ENCODE measurements at places on chromosomes 3 and 15.

DNA sequence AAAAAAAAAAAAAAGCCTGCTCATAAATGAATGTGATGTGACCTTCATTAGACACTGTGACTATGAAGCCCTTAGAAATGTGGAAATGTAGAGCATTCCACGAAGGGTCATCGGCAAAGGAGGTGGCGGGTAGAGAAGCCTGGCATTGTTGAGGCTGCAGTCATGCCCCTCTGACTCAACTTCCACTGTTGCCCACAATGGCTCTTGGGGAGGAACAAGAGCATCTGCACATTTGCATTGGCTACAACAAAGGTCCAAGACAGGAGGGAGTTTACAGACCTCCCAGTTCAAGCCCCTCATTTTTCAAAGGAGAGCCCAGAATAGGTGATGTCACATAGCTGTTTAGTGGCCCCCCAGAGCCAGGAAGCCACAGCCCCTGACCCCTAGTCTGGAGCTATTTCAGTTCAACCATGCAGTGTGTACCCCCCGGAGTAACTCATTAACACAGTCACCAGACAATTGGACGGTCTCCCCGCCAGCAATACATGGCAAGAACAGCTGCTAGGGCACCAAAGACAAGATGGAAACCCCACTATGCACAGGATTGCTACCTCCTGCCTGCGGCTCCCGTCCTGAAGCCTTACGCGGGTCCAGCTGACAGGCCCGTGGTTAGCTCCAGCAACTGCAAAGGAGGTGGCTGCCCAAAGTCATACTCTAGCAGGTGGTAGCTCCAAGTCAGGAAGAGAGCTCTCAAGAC lies 56.2 kb downstream of the SH3BP5 start:
- DNase-seq = no peak

GRCh38 chr3:38627956-38628355 lies 21.5 kb downstream of the SCN5A start:
- no peak for DNase-seq

DNA sequence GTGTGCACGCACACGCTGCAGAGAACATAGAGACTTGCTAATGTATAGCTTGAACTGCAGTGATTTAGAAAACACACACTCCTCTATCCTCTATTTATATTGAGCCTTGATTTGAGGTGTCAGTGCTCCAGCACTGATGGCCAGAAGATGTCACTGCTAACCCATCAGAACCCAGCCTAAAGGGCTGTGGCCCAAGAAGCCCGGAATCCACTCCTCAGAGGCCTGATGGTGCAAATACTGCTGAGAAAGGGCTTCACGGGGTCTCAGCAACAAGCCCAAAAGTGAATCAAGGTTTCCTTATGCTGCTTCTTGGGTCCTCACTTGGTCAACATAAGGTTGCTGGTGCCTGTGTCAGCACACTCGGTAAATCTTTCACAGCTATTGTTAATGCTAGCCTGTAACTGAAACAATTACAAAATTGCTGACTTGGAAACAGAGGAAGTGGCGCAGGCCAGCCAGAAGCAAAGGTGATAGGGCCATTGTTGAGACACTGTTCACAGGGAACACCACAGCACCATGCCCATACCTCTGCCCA lies 60.3 kb downstream of the HEG1 start:
- DNase-seq = peak; percentile 9

- DNase-seq = no peak
Observed at GRCh38 chr3:140942221-140943104, 827 bp downstream of the SLC25A36 start.

DNA sequence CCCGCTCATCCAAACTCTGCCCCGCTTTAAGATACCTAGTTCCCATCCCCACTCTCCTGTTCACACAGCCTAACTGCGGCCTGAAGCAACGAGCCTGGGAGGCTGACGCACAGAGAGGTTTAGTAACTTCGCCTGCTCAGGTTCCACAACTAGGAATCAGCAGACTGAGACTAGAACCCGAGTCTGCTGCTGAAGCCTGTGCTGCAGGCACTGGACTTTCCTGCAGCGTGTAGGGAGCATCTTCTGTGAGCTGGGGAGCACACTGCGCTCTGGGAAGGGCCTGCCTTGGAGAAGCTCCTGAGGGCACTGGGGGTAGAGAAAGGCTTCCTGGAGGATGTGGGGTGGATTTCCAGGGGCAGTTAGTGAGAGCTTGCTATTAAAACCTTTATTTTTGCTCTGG lies 4.8 kb upstream of the MAP6D1 start:
- DNase-seq = no peak

GRCh38 chr3:133445108-133445507 lies 45.3 kb downstream of the BFSP2 start:
- DNase-seq = no peak

GRCh38 chr15:63605816-63606215 lies 8.6 kb downstream of the FBXL22 start:
- DNase-seq = no peak

GRCh38 chr3:47877719-47878118 lies 74.8 kb downstream of the DHX30 start:
- DNase-seq = no peak

DNA sequence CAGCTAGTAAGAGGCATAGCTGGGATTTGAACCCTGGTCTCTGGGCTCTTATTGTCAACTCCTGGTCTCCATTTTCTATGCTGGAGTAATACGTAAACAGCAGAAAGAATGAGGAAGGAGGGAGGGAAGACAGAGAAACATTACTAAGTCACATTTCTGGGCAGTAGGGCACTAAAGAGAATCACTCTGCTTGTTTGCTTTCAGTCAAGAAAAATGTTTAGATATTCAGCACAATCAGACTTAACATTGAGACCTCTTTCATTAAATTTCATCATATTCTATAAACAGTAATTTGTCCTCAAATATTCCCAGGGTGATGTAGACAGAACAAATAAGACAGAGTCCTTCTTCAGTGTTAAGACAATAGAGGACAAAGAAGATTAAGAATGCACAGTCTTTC lies 67.7 kb upstream of the BNC1 start:
- DNase-seq = no peak

DNA sequence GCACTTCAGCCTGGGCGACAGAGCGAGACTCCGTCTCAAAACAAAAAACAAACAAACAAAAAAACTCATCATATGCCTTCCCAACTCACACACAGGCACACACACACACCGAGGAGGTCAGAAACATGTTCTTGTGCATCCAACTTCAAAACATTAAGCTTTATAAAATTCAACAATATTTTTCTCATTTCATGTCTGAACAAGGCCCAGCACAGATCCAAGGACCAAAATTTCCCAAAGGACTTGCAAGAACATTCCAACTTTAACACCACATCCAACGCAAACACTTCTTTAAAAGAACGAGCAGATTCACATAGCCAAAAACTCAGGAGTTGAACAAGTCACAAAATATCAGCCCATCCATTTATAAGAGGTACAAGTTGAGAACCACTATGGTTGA lies 148.4 kb downstream of the MAGI1 start:
- DNase-seq = no peak

DNA sequence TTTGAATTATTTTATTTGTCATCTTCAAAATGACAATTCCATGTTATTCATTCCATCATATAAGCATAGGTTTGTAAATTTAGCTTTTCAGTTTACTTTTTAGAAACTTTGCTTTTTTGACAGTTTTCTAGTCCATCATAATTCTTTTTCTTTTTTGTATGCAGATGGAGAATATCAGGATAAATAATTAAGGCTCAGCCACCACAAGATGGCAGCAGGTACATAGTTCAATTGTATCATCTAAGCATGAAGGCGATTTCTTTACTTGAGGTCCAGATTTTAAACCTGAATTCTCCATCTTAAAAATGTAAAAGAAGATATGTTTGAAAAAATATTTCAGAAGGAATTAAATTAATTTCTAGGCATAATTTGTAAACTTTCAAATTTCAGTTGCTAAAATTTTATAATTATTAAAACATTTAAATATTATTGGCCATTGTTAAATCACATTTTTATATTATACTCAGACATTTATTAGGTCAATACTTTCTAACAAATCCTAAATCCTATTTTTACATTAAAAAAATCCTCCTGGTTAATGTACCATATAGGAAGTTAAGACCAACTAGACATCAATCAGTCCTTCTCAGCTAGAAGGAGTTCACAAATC lies 15.1 kb downstream of the PLSCR5 start:
- peak; percentile 24 for DNase-seq

- DNase-seq = no peak
Observed at GRCh38 chr3:56389183-56389830, 79.0 kb downstream of the ERC2 start.

GRCh38 chr3:61932499-61932898 lies 371.1 kb downstream of the PTPRG start:
- no peak for DNase-seq

DNA sequence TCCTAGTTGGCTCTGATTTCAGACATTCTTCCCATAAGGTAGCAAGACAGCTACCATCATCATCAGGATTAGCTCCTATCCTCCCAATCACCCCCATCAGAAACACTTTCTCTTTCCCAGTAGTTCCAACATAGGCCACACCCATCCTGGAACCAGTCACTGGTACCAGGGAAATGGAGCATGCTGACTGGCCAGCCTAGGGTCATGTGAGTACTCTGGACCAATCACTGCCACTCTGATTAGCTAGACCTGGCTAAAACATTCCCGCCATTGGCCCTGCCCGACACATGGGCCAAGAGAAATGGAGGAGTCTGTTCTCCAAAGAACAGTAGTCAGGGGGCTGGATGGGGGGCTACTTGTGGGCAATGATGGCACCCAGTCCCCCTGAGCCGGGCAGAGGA lies 12.4 kb downstream of the EFCC1 start:
- DNase-seq = no peak

GRCh38 chr3:155991212-155991611 lies 120.8 kb downstream of the GMPS start:
- DNase-seq = no peak

GRCh38 chr3:11436775-11437174 lies 164.6 kb downstream of the ATG7 start:
- no peak for DNase-seq

- no peak for DNase-seq
Observed at GRCh38 chr3:179020112-179020511, 51.5 kb downstream of the ZMAT3 start.

DNA sequence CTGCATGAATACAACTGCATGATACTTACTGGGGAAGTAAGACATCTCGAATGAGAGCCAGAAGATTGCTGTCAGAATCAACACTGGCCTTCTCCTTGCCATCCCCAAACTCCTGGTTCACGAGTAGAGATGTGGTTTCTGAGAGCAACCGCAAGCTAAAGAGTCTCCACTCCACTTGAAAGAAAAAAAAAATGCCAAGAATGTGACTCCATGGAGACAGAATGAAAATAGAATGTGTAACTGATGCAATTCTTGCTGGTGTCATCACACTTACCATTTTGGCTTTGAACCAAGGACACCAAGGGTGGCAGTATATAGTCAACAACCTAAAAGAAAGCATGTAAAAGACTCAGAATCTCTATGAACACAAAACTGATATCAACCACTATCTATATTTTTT lies 280.4 kb downstream of the ULK4 start:
- peak; percentile 96 for DNase-seq

GRCh38 chr15:67107014-67107812 lies 41.8 kb downstream of the SMAD3 start:
- peak; percentile 93 for DNase-seq

DNA sequence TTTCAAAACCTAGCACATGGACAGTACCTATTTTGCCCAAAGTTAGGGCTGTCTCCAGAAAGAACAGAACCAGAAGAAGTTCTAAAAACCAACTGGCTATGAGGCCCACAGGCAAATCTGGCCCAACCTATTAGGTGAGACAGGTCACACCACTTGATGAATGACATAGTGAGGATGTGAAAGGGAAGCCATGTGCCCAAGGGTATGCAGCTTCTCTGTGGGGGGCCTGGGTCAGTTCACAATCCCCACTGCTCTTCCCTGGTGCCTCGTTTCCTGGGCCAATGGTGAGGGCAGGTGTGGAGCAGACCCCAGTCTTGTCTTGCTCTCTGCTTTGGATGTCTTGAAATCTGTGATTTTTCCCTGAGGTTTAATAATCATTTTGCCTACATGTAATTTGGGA lies 8.9 kb downstream of the INSYN1 start:
- DNase-seq = no peak

DNA sequence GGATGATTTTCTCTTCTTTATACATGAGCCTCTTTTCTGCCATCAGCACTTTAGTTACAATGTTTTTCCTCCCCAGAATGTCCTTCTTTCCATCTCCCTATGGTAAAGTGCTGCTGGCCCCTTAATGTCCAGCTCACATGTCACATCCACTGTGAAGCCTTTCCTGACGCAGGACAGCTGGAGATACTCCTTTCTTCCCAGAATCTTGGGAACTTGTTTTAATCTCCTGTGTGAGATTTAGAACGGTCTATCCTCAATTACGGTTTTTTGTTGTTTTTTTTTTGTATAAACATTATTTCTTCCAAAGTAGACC lies 147.7 kb upstream of the TSC22D2 start:
- no peak for DNase-seq

GRCh38 chr15:69810431-69811354 lies 287.0 kb downstream of the TLE3 start:
- no peak for DNase-seq

- DNase-seq = no peak
Observed at GRCh38 chr3:151166161-151166560, 36.9 kb downstream of the GPR171 start.

DNA sequence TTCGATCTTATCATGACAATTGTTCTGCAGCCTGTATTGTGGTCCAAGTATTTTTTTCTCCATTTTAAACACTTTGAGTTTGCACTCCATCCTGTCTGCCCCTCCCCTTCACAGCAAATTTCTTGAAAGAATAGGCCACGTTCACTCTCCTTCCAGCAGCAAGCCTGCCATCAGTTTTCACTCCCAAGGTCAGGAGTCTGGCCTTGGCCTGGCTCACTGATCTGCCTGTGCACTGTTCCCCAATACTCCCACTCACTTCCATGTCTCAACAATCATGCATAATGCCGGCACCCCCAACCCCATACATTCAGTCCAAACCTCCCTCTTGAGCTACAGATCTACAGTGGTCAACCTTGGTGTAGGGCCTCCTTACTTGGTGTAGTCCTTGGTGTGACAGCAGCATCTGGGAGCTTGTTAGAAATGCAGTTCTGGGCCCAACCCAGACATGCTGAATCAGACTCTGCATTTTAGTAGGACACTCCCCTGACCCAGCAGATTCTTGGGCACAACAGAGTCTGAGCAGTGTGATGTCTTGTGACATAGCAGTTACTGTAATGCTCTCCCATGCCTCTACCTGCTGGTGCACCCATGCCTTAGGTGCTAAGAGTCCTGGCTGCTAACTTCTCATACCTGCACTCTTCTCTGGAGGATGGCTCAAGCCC lies 58.3 kb upstream of the XCR1 start:
- DNase-seq = no peak

- no peak for DNase-seq
Observed at GRCh38 chr3:47295322-47295721, 12.6 kb downstream of the KLHL18 start.

- peak; percentile 20 for DNase-seq
Observed at GRCh38 chr3:155352900-155353490, 59.5 kb upstream of the STRIT1 start.

GRCh38 chr3:37967260-37967881 lies 23.2 kb upstream of the VILL start:
- DNase-seq = no peak

GRCh38 chr3:107045791-107046190 lies 331.4 kb upstream of the CCDC54 start:
- no peak for DNase-seq
